Activated CD8-positive, alpha-beta memory T cell treated with anti-CD3 and anti-CD28 coated beads for 1 hour (primary cell): ENCODE measurements at places on chromosomes 16 and 17.

- no peak for DNase-seq
Measured at GRCh38 chr17:17685775-17686291, 4.6 kb downstream of the RAI1 start.

- DNase-seq = no peak
Measured at GRCh38 chr16:22979038-22979437, 165.1 kb downstream of the HS3ST2 start.

DNA sequence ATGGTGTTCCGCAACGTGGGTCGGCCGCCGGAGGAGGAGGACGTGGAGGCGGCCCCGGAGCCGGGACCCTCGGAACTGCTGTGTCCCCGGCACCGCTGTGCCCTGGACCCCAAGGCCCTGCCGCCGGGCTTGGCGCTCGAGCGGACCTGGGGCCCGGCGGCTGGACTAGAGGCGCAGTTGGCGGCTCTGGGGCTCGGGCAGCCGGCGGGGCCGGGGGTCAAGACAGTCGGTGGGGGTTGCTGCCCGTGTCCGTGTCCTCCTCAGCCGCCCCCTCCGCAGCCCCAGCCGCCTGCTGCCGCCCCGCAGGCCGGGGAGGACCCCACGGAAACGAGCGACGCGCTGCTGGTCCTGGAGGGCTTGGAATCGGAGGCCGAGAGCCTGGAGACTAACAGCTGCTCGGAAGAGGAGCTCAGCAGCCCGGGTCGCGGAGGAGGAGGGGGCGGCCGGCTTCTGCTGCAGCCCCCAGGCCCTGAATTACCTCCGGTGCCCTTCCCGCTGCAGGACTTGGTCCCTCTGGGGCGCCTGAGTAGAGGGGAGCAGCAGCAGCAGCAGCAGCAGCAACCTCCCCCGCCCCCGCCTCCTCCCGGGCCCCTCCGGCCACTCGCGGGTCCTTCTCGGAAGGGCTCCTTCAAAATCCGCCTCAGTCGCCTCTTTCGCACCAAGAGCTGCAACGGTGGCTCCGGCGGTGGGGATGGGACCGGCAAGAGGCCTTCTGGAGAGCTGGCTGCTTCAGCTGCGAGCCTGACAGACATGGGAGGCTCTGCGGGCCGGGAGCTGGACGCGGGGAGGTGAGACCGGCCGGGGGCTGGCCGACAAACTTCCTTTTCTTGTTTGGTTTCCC lies 821 bp downstream of the SOCS7 start:
- no peak for DNase-seq

DNA sequence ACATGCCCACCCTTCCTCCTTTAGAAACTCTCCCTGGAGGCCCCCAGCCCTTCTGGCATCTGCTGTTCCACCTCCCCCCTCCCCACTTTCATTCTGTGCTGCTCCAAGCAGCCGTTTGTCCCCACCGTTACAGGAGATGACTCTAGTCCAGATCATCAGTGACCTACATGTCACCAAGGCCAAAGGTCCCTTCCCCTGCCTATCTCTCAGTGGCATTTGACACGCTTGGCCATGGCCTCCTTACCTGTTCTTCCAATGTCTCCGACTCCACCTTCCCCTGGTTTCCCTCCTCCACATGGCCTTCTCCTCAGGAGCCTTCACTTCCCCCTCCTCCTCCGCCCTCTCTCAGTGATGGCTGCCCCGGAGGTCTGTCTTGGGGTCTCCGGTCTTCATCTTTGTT lies 9.4 kb downstream of the TMEM92 start:
- DNase-seq = no peak

DNA sequence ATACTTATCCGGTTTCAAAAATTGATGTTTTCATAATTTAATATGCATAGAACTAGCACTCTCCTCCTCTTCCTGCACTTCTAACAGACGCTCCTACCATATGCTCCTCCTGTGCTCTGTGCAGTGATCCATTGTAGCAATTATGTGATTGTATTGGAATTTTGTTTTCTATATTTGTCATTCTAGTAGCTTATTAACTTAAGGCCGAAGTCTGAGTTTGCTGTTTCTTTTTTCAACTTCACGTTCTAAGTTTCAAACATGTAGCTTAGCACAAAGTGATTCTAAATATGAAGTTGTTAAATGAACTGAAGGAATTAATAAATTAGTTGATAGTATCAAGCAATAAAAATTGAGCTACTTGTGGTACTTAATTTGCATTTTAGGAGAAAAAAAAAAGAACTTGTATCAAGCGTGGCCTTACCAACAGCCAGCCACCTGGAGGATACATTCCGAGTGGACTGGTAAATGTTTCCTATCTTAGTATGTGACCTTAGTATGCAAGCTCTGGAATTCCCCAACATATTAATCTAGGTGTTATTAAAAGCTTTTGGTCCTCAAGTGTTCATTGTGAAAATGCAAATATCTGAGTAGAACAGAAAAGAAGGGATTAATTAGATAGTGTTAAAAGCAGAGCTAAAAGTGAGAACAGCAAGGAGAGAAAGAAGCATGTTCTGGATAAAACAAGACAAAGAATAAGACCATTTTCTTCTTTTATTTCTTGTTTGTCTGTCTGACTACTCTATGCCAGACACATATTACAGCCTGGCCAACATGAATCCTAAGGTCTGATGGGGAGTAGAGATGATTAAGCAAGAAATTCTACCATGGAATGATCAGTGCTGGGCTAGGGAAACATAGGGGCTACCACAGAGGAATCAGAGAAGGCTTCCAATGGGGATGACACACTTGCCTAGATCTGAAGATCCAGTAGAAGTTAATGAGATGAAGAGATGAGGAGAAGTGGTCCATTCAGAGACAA lies 290.4 kb upstream of the MON1B start:
- no peak for DNase-seq

DNA sequence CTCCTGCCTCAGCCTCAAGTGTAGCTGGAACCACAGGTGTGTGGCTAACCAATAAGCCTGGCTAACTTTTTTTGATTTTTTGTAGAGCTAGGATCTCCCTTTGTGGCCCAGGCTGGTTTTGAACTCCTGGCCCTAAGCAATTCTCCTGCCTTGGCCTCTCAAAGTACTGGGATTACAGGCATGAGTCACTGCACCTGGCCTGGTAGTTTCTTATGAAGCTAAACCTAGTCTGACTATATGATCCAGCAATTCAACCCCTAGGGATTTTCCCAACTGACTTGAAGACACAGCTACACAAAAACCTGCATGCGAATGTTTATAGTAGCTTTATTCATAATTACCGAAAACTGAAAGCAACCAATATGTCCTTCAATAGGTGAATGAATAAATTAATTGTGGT lies 176.2 kb upstream of the IRX3 start:
- no peak for DNase-seq

DNA sequence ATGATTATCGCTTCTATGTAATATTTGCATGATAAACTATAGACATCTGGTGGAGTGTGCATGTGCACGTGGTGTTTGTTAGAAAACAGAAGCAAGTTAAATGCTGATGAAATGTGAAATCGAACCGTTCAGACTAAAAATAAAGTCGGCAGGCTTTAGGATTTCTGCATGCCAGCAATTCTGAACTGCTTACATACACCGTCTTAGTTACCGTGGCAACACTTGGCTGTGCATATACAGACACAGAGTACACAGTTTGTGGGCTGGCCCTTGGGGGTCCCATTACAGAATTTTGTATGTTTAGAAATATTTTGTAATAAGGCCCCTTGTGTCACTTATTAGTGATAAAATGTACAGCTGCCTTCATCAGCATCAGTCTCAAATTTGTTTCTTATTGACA lies 605.5 kb downstream of the RBFOX1 start:
- DNase-seq = no peak

GRCh38 chr16:1784977-1785845 lies 2.5 kb downstream of the NUBP2 start:
- DNase-seq = no peak

DNA sequence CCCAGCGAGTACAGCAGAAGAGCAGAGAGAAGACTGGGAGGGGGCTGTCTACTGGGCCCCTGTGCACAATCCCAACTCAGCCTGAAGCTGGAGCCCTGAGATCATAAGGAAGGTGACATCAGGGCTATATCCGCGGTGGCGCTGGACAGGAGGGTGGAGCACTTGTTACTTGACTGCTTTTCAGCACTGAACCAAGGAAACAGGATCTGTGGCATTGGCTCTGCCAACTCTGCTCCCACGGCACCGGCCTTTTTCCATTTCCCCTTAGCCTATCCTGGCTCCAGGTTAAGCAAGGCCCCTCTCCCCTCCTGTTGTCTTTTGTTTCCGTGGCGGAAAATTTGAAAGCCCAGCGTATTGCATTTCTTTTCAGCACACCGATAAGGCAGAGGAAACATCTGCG lies 125.0 kb upstream of the IRX3 start:
- DNase-seq = no peak

DNA sequence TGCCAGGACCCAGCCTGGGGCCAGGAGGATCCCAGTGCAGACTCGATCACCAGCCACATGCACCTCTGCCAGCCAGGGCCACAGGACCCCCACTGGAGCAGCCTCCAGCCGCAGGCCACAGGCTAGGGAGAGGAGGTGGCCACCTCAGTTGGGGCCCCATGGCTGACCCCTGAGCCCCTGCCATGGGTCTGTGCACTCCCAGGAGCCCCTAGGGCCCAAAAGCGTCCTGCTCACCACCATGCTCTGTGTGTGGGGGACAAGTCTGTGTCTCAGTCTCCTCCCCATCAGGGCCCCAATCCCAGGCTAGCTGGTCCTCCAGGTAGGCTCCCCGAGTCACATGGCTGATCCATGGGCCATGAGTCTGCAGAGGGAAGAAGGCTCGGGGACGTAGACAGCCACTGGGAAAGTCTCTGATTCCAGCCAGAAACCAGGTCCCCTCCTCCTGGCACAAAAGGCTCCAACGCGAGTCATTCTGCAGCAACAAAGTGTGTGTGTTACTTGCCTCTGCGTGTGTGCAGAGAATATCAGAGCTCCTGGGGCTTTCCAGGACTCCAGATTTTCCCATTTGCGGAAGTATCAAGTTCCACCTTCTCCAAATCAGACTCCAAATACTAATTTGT lies 6.1 kb upstream of the PRSS8 start:
- no peak for DNase-seq

DNA sequence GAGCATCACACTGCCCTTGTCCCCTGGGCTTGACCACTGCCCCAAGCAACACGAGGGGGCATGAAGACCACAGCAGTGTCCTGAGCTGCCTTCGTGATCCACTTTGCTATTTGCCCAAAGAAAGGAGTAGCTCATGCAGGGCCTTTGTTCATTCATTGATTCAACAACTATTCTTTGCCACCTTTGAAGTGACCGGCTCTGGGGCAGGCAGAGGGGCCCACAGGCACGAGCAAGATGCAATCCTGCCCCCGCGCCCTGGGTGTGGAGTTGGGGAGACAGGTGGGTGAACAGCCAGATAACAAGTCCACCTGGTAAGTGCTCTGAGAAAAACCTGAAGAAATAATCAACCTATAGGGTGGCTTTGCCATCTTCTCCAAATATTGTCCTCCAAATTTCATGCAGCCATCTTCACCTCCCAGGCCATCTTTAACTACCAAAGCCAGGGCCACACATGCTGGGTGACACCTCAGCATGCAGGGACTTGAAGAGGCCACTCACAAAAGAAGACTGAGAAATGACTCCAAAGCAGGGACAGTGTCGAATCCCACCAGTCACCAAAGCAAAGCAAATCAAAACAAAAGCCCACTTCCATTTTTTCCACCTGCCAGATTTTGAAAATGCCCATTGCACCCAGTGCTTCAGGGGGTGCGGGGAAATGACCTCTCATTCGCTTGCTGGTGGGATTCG lies 18.2 kb upstream of the RBFOX3 start:
- DNase-seq = no peak

DNA sequence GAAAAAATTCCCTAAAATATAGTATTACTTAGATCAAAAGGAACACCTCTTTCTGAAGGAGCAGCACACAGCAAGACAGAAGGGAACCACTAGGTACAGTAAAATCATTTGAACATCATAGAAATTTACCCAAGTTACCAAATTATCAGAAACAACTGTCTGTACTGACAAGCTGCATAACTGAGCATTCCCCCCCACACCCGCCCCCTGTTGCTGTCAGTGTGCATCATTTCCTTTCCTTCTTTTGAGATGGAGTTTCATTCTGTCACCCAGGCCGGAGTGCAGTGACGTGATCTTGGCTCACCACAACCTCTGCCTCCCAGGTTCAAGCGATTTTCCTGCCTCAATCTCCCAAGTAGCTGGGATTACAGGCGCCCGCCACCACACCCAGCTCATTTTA lies 120.7 kb downstream of the TRIM37 start:
- no peak for DNase-seq

DNA sequence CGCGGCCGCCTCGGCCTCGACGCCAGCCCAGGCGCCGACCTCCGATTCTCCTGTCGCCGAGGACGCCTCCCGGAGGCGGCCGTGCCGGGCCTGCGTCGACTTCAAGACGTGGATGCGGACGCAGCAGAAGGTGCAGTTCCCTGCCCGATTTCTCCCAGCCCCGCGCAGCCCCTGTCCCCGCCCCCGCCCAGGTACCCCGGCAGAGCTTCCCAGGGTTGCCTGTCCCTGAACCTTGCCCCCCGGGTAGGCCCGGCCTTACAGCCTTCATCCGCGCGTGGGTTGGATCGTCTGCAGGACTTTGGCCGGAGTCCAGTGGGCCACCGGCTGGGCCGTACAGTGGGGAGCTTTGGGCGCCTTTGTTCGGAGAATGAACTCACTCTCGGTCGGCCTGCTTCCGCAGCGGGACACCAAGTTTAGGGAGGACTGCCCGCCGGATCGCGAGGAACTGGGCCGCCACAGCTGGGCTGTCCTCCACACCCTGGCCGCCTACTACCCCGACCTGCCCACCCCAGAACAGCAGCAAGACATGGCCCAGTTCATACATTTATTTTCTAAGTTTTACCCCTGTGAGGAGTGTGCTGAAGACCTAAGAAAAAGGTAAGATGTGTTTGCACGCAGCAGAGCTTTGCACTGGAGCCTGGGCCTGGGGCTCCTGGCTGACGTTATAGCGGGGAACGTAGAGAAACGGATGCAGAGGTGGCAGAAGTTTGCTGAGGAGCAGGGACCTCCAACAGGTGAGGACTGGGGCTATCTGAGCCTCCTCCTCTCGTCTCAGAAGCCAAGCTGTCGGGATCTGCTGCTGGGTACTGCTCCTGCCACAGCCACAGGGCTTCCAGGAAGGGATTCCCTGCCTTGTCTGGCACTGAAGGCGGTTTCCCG lies 593 bp downstream of the GFER start:
- DNase-seq = no peak

- DNase-seq = no peak
Measured at GRCh38 chr17:15513058-15513791, 45.8 kb upstream of the CDRT4 start.
